Cardiac fibroblast (primary cell): ENCODE measurements at places on chromosomes 1 and 21.

DNA sequence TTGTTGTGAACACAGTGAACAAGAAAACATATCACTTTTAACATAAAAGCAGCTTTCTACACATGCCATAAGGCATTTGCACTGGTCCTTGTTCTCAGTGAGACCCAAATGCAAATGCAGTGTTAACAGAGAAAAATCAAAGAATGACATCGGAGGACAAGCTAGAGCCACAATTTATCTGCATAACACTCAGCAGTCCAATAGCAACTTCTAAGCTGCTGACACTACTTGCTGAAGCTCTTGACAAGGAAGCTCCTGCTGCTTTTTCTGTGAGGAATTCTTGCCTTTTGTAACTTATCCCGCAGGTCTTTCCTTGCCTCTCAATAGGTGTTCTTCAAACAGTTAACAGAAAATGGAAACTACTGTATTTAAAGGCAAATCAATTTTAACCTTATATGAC, 34.7 kb downstream of the USH2A start:
- no peak for DNase-seq

GRCh38 chr1:55388960-55389359, 173.8 kb upstream of the USP24 start:
- no peak for DNase-seq

- DNase-seq = no peak
Measured at GRCh38 chr1:221227872-221228337, 348.7 kb downstream of the HLX start.

- peak; percentile 65 for DNase-seq
Measured at GRCh38 chr21:36589352-36589971, 109.5 kb upstream of the SIM2 start.

GRCh38 chr21:37028570-37028969, 22.1 kb downstream of the RIPPLY3 start:
- peak; percentile 9 for DNase-seq

DNA sequence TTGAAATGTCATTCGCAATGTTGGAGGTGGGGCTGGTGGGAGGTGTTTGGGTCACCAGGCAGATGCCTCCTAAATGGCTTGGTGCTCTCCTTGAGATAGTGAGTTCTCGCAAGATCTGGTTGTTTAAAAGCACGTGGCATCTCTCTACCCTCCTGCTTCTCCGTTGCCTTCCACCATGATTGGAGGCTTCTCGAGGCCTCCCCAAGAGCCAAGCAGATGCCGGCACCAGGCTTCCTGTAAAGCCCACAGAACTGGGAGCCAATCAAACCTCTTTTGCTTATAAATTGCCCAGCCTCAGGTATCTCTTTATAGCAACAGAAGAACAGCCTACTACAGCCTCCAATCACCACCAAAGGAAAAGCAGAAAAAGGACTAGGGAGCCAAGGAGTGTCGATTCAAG, 80.5 kb downstream of the PDE9A start:
- DNase-seq = no peak

GRCh38 chr1:152179566-152179965, 20.5 kb upstream of the RPTN start:
- peak; percentile 5 for DNase-seq
